Caudate nucleus (tissue), 63 donors: ENCODE measurements at places on chromosomes 3 and 15.

GRCh38 chr15:101613130-101614000 lies 38.8 kb downstream of the TM2D3 start:
- no peak for DNase-seq

DNA sequence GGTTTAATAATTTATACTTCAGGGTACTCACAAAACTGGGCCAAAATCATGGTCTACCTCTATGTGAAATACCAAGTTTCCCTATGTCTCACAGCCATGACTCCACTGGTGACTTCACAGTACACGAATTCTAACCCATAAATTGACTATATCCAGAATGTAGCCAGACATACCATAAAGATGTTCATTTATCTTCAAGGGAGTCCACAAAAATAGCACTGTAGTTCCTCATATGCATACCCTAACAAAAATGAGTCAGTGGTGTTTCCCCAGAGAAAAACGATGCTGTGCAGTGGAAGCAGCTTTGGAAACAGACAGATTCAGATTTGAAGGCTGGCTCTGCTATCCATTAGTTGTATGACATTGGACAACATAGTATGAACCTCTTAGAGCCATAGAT lies 438.8 kb downstream of the FHIT start:
- no peak for DNase-seq

GRCh38 chr3:107106316-107106715 lies 270.9 kb upstream of the CCDC54 start:
- DNase-seq = no peak

DNA sequence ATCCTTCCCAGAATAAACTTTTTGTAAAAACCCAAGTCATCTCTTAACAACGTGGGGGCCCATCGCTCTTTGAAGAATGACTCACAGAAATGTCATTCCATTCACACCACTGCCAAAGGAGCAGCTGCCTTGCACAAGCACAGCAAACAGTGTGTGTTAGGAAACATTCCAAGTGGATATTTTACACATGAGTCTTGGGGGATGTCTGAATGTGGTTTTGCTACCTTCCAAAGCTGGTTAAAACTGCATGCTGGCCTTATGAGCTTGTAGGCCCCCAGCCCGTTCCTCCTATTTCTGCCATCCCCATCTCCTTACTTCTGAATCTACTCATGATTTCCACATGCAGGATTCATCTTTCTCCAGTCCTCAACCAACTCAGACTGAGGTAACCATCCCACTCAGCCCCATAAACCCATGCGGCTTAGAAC lies 130.8 kb downstream of the CPNE4 start:
- DNase-seq = no peak
